ENCODE measurements at places on chromosomes 4 and X. TPM values are rescaled to one million over a fixed set of nuclear protein-coding genes. Genes with fewer than 3 reads are reported as not detected.
A peak's percentile ranks its signal among the peaks of the same experiment; 100 is the strongest.

DNA sequence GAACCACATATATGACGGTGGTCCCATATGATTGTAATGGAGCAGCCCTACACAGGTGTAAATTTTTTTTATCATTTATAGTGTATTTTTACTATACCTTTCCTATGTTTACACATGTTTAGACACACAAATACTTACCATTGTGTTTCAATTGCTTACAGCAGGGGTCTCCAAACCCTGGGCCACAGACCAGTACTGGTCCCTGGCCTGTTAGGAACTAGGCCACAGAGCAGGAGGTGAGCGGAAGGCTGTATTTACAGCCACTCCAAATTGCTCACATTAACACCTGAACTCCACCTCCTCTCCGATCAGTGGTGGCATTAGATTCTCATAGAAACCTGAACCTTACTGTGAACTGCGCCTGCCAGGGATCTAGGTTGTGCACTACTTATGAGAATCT lies 201.8 kb upstream of the NDST4 start:
- no peak for DNase-seq

Gene SPATA4
- total RNA-seq, result not detected

DNA sequence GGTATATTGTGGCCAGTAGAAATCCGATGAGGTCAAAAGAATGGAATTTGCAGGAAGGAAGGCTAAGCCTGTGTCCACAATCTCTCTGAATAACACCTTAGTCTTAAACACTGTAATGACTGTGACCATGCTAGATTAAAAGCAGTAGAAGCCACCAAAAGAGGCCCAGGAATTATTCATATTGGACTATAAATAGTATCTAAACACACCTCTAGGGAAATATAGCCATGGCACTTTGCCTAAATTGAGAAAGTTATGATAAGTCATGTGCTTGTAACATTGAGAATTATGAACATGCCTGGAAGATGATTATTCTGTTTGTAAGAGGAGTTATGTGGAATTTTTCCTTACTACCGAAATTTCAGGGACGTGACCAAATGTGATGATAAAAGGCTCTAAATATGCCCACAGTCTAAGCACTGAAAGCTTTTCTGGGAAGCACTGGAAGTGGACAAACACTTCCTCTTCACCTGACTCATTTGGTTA lies 298.5 kb downstream of the KCTD8 start:
- DNase-seq, result no peak

GRCh38 chrX:118116713-118117550 lies at the start of gene KLHL13:
KLHL13 (minus strand) TSS chrX:118116810; CDS start chrX:118028473, 88,337 bp downstream.
- DNase-seq, result peak; percentile 48

Gene TKTL2
- total RNA-seq, result not detected

GRCh38 chr4:168831585-168831918 lies 178.5 kb downstream of the CBR4 start:
- no peak for DNase-seq

DNA sequence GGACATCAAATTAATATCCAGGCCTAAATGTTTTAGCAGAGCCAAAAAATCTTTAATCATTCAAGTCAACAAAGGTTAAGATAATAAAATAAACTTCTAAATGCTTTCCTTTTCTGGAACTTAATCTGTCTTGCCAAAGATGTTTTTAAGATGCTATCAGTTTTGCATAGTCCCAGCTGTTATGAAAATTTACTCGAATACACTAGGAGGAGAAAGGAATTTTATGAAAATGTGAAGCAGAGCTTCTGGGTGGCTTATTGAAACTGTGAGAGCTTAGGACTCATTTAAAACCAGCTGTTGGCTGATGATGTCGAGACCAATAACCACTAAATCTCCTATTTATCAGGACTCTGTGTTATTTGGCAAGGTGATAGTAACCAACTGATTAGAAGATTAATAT lies 202.2 kb upstream of the ETNPPL start:
- DNase-seq, result no peak

Gene ENPP6
- 0.19 TPM for total RNA-seq

GRCh38 chr4:37446016-37446415 lies 201.5 kb downstream of the NWD2 start:
- DNase-seq, result no peak

Gene NPY1R
- total RNA-seq, result 56.4 TPM

DNA sequence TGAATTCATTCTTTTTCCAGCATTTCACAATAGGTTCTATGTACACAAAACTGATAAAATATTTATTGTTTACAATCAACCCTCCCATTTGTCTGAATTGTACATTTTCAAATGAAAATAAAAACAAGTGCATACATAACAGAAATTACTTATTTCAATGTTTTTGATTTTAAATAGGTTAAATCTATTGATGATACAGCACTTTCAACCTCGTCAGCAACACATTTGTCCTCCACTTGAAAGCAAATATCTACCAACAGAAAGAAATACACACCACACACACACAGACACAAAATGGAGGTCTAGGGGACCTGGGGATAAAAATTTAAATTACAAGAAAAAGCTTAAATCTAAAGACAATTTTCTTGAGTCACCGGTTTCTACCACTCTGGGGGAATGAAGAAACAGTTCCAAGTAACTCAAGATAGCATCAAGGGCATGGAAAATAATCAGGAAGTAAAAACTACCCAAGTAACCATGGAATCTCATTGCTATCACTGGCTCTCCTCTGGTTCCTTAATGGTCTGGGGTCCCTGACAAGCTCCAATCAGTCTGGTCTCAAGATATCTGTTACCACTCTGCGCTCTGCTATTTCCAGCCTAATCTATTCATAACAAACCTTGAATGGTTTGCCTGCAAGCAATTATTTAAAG lies 27.6 kb downstream of the ANKRD17 start:
- DNase-seq, result no peak

DNA sequence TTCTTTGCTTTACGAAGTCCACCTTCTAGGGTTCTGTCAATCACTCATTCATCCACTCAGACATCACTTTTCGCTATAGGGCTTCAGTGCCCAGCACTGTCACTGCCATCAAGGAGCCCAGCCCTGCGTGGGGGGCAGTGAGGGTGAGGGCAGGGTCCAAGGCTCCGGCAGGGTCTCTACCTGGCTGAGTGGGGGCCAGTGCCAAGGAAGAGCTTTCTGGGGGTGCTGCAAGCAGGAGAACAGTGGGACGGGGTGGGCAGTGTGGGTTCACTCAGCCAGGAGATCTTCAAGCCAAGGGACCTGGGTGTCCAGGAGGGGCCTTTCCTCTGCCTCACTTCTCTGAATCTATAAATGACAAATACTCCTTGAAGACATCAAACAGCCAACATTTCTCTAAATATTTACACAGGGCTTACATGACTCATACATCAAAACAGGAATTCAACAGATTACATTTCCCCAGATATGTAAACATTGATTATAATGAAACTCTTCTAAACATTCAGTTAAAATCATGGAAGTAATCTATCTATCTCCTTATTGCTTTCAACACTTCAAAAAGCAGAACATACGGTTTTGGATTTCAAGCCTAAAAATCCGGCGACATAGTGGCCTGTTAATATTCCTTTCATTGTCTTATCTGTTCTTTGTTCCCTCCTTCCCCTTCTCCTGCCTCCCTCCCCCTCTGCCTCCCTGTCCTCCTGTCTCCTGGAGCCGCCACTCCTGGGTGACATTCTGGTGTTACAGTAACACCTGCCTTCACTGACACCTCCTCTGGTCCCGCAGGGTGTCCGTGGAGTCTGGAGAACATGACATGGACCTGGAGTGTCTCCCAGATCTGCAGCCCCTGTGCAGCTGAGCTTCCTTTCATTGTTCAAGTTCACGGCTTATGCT lies 94.4 kb upstream of the ADRA2C start:
- peak; percentile 9 for DNase-seq

Gene HTRA3
- total RNA-seq, result 129 TPM

DNA sequence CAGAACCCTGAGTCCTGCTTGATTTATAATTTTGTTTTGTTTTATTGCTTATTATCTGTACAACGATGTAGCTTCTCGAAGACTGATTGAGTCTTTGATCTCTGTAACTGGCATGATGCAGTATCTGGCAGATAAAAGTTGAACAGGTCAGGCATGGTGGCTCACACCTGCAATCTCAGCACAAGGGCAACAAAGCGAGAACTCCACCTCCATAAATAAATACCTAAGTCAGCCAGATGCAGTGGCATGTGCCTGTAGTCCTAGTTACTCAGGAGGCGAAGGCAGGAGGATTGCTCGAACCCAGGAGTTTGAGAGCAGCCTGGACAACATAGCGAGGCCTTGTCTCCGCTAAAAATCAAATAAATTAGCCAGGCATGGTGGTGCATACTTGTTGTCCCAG lies 15.7 kb upstream of the WDR19 start:
- DNase-seq, result no peak

DNA sequence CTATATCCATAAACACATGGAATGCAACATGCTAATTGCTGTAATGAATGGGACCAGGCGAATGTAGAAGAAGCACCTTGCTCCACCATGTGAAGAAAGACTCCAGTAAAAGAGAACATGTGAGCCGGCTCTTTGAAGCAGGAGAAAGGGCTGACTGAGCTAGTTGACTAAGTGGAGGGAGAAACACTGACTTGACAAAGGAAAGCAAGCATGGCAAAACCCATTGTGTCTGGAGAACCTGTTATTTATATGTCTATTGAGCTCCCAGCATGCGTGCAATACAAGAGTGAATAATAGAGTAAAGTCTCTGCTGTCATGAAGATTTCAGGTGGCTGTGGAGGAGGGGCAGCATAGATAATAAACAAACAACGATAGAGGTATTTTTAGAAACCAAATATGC lies 559.9 kb downstream of the RAB28 start:
- no peak for DNase-seq

DNA sequence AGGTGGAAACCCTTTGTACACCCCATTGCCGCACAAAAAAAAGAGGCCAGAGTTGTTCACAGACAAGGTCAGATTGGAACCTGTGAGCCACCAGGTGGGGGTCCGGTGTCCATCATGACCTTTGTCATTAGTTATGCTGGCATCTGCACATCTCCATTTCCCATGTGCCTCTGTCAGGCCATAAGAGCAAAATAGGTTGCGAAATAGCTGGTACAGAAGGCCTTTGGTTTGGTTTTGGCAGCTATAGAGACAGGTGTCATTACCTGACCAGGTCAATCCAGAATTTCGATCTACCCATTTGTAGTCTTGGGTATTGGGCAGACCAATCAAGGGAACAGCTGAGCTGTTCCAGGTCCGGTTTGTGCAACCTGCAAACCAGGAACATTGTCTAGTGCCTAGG lies 6.6 kb downstream of the ERVMER34-1 start:
- no peak for DNase-seq

Gene MAP9
- 12.4 TPM for total RNA-seq

DNA sequence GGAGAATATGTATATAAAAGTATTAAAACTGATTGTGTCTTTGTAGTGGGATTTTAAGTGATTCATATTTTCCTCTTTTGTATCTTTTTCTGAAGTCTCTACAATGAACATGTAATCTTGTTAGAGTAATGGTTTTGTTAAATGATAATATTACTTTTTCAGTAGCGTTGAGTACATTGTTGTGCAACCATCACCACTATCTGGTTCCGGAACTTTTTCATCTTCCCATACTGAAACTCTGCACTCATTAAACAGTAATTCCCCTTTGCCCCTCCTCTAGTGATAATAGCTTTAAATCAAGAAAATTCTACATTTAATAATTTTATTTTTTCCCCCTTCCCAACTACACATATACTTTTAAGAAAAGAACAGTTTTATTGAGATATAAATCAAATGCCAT lies 23.3 kb downstream of the SHROOM3 start:
- DNase-seq, result no peak

DNA sequence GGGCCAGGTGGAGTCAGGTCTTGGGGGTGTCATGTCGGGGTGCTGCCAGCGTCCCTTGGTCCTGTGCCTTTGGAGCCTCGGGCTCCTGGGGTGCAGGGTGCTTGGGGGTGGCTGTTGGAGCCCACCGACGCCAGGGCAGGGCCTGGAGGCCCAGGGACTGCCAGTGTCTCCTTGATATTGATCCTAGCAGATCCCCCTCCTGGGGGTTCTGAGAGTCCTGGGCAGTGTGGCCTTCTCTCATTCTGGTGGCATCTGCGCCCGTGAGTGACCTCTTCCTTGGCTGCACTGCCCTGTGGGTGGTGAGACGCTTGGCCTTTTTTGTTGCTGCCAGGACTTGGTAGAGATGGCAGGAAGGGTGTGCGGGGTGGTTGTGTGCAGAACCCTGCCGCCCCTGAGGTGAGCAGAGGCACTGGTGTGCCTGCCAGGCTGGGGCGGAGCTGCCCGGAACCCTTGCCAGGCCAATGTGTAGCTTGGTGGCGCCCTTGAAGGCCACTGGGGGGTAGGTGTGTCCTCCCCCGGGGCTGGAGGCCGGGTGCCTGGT lies 7.0 kb downstream of the NAT8L start:
- DNase-seq, result peak; percentile 37
